Stimulated activated CD8-positive, alpha-beta memory T cell treated with anti-CD3 and anti-CD28 coated beads, Interleukin-15, amount 100 ng/mL, for 24 hours (primary cell): ENCODE measurements at places on chromosomes 6 and 20.

GRCh38 chr20:5848711-5849505, 98.7 kb downstream of the SHLD1 start:
- no peak for DNase-seq

GRCh38 chr6:25250878-25251277, 28.3 kb upstream of the CARMIL1 start:
- no peak for DNase-seq

GRCh38 chr20:38602185-38602581, 574 bp downstream of the ARHGAP40 start:
- DNase-seq, result no peak

GRCh38 chr20:19701429-19701828, 56.6 kb upstream of the RIN2 start:
- DNase-seq, result no peak

DNA sequence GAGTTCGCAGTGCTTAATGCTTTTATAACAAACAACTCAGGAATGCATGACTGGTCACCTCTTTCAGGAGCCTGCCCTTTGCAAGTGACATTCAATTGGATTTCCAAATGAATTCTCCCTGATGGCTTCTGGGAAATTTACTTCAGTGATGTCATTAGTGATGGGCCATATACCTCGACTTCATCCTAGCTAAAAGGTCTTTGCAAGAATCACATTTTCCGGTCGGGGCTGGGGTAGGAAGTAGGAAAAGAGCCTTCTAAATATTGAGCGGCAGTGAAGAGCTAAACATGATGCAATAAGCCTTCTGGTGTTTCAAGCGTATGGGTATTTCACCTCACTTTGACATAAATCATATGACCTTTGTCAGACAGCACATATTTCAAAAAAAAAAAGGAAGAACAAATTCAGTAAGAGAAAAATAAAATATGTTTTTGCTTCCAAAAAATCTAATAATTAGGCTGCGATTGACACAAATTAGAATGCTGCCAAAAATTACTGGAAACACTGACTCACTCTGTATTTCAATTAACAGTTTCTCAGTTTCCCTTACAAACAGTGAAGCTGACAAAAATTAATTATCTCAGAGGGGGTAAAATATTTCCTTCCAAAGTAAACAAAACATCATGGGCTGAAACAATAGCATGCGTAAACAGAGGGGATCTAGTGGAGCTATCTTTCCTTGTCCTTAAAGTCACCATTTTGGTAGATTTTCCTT, 39.8 kb downstream of the ADTRP start:
- no peak for DNase-seq

GRCh38 chr20:23013429-23013828, 21.7 kb upstream of the SSTR4 start:
- DNase-seq, result no peak

DNA sequence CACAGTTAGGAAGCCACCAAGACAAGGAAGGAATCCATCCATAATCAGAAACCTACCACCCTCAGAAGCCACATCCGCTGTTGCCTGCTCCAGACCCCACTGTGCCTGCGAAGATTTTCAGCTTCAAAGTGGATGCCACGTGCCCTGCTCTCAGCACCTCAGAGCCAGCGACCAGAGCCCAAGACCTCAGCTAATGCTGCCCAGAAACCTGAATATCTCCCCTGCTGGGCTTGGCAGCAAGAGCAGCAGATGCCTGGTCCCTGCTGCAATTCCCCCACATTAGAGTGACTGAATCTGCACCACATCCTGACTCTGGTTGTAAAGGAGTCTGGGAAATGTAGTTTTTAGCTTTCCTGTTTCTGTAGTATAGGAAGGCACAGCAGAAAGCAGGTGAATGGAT, 10.7 kb upstream of the ULBP3 start:
- no peak for DNase-seq

GRCh38 chr6:8387942-8388437, 47.4 kb downstream of the SLC35B3 start:
- DNase-seq, result no peak

DNA sequence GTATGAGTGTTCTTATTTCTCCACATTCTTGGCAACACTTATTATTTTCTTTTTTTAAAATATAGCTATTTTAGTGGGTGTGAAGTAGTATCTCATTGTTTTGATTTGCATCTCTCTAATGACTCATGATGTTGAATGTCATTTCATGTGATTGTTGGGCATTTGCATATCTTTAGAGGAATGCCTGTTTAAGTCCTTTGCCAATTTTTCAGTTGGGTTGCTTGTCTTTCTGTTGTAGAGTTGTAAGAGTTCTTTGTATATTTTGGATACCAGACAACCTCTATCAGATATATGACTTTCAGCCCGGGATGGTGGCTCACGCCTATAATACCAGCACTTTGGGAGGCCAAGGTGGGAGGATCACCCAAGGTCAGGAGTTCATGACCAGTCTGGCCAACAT, 5.1 kb upstream of the POPDC3 start:
- no peak for DNase-seq

DNA sequence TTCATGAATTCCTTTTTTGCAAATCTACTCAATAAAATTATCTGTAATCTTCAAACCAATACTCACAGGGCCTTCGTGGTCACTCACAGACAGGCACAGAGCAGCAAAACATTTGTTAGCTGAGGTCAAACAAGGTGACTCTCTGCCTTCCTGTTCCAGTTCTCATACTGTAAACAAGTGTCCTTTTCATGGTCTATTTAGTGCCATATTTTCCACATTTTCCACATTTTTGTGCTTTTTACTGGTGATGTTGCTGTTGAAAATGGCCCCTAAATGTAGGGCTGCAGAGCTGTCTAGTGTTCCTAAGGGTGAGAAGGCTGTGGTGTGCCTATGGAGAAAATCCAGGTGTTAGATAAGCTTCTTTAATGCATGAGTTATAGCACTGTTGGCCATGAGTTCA, 133.1 kb upstream of the COL21A1 start:
- DNase-seq, result no peak

- DNase-seq, result no peak
These were observed 484.9 kb upstream of the MAN1A1 start for GRCh38 chr6:119834418-119834817.

GRCh38 chr20:39468703-39469102, 506.6 kb downstream of the DHX35 start:
- DNase-seq, result no peak

DNA sequence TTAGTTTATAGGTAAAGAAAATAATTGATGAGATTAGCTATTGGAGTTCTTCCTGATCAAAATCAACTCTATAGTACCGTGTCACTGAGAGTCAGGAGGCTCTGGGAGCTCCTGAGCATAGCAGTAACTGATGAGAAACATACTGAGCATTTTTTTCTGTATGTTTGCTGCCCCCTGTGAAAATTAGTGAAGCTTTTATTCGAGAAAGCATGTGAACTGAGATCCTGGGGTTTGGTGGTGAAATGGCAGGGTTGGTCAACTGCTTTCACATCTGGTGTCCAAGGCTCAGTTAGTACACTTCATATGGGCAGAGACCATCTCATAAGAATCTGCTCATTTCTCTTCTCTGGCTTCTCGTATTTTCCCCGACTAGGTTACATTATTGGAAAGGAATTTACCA, 4.1 kb upstream of the ABT1 start:
- DNase-seq, result no peak

GRCh38 chr20:5215672-5216304, 89.0 kb downstream of the CDS2 start:
- DNase-seq, result no peak

- no peak for DNase-seq
These were observed 179.1 kb upstream of the HS3ST5 start for GRCh38 chr6:114521926-114522325.

DNA sequence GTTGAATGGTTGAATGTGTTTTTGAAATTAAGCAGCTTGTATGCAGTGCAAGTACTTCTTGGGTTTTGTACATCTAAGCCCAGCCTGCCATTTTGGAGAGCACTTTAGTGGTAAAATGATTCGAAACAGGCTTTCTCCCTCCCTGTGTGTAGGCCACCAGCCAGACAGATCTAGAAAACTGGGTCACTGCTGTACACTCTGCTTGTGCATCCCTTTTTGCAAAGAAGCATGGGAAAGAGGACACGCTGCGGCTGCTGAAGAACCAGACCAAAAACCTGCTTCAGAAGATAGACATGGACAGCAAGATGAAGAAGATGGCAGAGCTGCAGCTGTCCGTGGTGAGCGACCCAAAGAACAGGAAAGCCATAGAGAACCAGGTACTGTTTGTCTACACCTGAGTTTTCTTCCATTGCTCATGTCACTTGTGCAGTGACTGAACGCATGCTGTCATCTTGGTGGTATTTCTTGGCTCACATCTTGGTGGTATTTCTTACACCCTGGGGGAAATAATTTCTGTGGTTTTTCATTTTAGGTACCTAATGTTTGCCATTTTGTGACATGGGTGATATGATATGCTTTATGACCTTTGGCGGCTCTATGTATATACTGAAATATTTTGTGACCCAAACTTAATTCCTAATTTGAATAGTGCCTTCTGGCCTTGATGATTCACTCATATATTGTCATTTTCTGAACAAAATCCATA, 115.7 kb upstream of the CLDN20 start:
- no peak for DNase-seq

DNA sequence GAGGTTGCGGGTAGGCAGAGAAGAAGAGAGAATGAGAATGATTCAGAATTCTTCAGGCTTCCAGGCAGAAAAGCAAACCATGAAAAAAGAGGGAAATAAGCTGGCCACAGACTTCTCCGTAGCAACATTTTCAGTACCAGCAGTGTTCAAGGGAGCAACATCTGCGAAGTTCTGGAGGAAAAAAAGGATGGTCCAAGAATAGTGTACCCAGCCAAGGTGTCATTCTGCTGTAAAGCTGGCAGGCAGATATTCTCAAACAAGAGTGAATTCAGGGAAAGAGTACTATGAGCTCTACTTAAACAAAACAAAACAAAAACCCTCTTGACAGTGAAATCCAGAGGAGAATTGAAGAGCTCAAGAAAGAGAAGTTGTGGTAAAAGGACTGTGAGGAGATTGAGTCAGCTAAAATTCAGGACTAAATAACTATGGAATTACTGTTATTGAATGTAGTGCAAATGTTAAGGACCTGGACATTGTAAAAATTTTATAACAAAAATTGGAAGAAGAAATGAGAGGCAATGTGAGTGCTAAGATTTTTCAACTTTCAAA, 86.5 kb downstream of the ATRN start:
- no peak for DNase-seq

DNA sequence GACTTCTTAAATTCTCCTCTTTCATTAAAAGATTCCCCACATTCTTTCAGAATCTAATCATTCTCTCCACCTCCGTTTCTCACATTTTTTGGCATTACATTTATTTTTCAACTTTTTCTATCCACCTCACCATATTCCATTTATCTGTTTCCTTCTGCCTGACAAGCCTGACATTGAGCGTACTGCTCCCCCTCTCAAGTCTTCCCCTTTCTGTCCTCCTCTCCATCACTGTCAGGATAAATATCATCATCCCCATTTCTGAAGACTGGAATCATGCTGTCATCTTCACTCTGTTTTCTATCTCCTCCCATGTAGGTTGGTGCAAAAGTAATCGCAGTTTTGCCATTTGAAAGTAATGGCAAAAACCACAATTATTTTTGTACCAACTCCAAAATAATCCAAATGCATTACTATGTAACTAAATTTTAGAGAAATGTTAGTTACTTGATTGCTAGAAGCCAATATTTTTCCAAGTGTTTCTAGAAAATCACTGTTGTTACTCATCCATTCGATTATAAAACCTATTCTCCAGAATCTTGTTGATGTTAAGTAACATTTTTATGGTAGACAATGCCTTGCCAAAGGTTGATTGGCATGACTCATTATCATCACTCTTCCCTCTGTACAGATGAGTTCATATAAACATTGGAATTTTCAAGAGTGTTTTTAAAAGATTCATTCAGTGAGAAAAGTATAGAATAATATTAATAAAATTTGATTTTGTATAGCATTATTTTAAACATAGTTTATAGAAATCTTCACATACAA, 292.3 kb upstream of the RNF217 start:
- no peak for DNase-seq

DNA sequence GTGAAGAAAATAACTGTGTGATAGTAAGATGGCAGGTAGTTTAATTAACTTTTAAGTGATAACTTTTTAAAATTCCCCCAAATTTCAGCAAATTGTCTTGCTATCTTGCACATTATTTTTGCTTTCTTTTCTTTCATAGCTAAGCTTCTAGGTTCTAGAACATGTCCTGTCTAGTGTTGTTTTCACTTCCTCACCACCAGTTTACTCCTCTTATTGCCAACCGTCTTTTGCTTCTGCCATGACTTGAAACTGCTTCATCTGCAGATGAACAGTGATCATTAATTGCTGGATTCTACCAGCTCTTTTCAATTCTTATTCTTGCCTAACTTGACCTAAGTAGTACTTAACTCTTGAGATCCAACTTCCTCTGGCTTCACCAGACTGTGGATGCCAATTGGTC, 137.8 kb downstream of the CENPW start:
- no peak for DNase-seq

- DNase-seq, result no peak
These were observed 131.9 kb downstream of the GJA10 start for GRCh38 chr6:90026216-90026615.

GRCh38 chr6:164924674-164925073, 384.7 kb downstream of the C6orf118 start:
- DNase-seq, result no peak

DNA sequence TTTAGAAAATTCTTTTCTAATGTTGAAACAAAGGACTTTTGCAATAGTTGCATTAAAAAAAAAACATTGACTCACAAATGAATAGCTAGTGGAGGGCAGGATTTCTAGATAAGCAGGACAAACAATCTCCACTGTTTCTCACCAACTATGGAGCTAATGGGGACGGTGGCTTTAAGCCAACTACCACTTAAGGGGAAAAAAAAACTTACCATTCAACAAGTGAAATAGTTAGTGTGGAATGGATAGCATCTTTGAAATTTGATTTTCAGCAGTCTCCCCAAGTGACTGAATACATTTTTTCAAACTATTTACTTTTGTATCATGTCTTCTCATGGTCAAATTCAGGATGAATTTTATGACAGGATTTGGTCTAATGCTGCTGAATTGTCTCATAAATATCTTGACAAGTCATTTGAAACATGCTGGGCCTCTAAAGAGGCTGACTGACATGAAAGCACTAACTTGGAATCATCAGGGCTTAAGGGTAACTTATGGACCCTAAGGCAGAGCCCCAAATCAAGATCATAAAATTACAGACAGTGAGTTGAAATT, 100.5 kb downstream of the EYA4 start:
- no peak for DNase-seq

DNA sequence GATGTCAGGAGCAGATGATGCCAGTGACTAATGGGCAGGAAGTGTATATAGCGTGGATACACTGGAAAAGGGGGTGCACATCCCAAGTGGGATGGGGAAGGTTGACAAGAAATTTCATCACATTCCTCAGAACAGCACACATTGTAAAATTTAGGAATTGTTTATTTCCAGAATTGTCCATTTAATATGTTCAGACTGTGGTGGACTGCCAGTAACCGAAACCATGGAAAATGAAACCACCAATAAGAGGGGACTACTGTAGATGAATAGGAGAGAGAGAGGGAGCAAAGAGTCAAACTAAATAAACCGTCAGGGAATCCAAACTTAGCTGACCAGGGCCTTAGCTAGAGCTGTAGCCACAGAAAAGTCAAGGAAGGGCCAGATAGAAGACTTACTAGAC, 164.4 kb upstream of the PRDM1 start:
- no peak for DNase-seq
